ENCODE measurements at places on chromosomes 5 and 9.

DNA sequence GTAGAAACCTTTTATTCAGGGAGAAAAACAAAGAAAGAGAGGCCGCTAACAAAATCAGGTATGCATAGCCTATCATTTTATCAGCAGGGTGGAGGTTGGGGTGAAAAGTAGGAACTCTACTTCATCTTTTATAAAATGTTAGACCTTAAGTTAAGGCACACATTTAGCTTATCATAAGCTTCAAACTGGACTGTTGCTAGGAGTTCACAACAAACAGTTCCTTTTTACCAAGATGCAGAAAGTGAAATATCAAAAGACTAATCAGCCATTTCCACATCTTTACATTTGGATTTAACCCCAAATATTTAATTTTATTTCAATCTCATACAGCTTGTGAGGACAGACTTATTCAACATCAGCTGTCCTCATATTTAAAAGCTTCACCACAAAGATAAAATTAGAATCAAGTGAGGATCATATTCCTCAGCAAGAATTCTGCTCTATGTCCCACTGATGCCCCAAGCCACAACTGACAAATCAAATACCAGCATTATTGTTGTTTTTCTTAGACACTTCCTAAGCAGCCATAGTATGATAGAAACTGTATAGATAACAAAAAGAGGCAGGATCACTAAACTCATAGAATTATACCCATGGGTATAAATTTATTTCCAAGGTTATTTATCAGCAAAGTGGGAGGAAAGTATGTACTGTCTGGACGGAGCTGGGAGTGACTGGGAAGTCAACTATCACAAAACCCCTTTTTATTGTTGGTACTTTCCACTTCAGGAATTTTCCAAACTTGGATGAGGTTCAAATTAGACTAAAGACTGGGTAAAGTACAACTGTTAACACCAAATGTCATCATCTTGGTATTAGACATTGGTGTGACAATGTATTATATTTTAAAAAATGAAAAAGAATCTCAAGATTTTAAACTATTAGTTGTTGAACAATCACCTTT is 29.9 kb upstream of the MYOT start:
- DNase-seq: no peak

- no peak for DNase-seq
Observed at GRCh38 chr9:80964914-80965313, 724.4 kb downstream of the TLE1 start.

- DNase-seq: no peak
Observed at GRCh38 chr5:91132550-91132949, 250.6 kb downstream of the ARRDC3 start.

GRCh38 chr5:163467682-163468081 is 7.2 kb downstream of the HMMR start:
- DNase-seq: no peak

DNA sequence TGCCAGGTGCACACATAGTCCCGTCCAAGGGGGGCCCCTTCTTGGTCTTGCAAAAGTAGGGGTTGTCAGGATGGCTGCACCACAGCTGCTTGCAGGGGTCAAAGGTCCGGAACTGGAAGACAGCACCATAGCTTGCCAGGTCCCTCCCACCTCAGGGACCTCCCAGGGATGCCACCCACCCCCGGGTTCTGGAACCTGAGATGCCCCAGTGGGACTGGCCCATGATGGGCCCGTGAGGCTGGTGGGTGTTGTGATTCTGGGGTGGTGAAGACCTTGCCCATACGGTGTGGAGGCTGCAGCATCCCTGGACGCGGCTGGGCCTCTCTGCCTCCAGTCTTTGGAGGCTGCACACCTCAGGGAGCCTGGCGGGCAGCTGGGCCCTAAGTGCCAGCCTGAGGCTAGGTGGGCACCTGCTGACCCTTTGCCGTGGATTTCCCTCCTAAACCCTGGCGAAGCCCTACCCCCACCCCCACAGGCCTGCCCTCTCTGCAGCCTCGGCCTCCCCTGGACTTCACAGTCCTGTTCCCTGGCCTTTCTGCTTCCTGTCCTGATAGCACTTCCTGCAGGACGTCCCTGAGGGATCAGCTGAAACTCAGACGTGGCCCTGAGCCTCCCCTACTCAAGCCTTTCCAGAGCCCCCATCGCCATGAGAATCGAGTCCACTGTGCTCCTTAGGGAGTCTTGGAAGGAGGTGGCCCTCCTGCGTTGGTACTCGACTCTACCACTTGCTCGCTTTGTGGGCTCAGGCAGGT is 92.1 kb downstream of the ZNF354C start:
- no peak for DNase-seq

DNA sequence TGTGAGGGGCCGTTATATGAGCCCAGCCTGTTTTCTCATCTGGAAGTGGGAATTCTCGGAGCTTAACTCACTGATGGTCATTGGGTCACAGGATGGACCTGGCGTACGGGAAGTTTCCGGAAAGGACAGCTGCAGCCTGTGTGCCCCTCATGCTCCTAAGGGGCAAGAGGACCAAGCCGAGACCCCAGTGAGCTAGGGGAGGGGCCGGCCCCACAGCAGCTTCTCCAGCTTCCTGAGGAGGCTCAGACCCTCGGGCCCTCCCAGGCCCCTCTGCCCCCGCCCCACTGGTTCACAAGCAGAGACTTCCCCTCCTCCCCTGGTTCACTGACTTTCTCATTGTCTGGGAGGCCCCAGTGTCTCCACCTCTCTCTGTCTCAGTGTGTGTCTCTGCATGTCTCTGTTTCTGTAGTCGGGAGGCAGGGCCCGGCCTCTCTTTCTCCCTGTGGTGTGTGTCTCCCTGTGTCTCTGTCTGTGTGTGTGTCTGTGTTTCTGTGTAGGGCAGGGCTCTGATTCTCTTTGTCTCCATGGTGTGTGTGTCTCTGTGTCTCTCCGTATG is 32.3 kb upstream of the FIBCD1 start:
- no peak for DNase-seq

GRCh38 chr5:156526081-156526925 is 199.3 kb downstream of the SGCD start:
- no peak for DNase-seq

DNA sequence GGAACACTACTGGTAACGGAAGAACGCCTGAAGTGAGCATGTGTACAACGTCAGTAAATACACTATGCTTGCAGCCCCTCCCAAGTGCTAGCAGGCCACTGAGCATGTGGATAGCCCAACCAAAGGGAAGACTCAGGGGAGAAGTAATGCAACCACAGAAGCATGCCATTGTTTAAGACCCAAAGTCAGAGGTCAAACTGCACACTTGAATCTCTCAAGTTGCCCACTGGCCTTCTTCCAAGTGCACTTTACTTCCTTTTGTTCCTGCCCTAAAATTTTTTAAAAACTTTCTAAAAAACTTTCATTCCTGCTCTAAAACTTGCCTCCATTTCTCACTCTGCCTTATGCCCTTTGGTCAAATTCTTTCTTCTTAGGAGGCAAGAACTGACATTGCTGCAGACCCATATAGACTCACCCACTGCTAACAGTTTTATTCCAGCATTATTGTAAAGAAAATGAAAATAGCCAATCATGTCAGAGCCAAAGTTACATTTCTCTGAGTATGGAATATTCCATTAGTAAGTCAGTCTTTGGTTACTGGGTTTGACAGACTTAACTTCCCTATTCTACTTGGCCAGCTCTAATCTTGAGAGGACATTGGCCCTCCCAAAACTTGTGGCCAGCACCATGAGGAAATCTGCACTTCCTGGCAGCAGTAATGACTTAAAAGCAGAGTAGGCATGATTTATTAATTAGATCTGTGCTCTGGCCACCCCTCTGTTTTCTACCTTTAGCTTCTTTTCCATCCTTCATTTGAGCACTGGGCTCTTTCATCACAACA is 76.9 kb downstream of the TSSK1B start:
- DNase-seq: no peak

DNA sequence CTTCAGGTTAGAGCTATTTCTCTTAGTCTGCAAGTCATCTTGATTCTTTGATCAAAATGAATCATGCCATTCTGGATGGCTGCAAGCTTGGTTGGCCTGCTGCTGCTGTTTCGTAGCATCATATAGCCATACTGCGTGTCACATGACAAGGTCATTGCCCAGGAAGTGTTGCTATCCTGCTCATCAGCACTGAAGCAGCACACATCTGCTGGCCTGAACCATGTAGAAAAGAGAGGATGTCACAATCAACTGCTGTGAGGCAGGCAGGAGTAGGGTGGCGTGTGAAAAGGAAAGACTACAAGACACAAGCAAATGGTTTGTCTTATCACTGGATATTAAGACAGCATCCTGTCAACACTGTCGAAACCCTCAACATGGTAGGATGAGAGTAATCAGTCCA is 376.7 kb upstream of the RORB start:
- DNase-seq: no peak

GRCh38 chr5:73370640-73371583 is 77.7 kb downstream of the FOXD1 start:
- DNase-seq: no peak

DNA sequence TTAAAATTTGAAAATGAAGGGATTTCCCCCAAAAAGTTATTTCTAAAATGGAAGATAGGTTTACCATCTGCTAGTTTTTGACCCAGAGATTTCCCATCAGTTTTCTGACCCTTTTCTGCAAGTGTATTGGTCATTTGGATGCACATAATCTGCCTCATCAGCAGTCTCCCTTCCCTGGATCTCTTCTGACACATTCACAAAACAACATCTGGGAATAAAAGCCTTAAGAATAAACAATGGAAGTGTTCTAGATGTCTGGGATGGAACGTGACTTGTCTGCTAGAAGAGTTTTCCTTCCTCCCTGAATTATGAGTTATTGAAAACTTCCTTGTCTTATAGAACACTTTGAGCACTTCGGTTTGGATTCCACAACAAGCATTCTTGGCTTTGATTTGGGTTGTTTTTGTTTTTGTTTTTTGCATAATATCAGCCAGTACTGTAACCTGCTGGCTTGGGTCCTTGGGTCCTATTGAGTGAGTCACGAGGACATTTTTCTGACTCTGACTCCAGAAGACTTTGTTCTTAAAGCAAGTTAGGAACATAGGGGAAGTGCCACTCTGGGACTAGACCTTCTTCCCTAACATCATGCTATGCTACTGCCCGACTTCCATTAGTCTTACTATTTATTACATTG is 18.2 kb upstream of the ESM1 start:
- no peak for DNase-seq

DNA sequence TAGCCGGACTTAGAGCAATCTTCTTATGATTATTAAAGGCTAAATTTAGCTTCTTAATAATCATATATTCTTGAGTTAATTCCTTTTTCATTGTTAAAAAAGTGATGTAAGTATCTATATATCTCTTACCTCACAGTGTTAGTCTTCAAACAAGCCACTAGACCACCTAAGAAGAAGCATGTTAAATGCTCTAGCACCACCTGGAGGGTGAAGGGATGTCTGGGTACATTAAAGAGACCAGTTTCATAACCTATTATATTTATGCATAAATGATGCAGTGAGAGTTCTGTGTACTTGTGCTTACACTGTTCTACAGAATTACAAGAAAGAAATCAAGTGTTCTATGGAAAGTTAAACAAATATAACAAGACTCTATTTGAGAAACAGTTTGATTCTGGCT is 55.9 kb upstream of the SLCO6A1 start:
- DNase-seq: no peak

DNA sequence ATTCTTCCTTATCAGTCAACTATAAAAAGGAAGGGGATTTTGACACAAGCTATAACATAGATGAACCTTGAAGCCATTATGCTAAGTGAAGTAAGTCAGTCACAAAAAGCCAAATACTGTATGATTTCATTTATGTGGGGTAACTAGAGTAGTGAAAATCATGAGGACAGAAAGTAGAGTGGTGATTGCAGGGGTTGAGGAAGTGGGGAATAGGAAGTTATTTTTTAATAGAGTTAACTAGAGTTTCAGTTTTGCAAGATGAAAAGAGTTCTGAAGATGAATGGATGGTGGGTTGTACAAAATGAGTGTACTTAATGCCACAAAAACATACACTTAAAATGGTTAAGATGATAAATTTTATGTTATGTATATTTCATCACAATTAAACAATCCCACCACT is 65.4 kb upstream of the FAM174A start:
- no peak for DNase-seq

DNA sequence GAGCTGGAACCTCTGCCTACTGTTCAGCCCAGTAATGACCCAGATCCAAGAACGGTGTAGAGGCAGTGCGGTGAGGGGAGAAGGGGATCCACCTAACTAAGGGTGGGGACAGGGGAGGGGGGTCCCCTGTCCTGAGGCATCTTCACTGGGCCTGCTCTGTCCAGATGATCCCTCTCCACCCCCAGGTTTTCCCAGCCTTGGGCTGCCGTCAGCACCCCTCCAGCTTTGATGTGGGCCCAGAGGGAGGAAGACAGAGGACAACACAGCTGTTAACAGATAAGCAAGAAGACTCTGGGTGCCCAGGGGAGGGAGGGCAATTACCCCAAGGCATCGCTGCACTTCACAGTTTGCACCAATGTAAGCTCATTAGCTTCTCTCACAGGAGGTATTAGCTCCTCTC is 19.3 kb downstream of the BICD2 start:
- no peak for DNase-seq

DNA sequence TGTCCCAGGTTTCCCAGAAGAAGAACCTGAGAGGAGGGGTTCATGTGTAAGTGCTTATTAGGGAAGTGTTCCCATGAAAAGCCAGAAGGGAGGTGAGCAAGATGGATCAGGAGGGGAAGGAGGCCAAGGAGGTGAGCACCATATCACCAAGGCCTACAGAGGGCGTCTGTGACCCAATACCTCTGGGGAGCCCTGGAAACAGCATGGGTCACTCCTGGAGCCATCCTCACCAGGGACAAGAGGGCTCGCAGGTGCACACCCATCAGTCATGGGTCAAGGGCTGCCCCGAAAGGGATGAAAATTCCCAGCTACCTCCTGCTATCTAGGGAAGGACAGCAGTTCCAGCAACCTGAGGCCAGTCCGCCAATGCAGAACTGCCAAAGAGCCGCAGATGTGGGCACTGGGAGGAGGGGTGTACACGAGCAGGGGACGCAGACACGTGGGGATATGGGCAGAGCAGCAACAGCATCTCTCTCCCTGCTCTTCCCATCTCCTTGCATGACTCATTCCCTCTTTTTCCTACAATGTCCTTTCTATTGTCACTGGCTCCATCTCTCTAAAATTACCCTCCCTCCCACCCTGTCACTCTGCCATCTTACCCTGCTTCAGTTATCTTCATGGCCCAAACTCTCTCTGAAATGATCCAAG is 167.6 kb upstream of the FSTL4 start:
- DNase-seq: no peak

- DNase-seq: no peak
Observed at GRCh38 chr9:16257604-16258003, 612.9 kb downstream of the BNC2 start.

- DNase-seq: no peak
Observed at GRCh38 chr5:172638209-172638768, 2.8 kb upstream of the NEURL1B start.

- no peak for DNase-seq
Observed at GRCh38 chr9:92634712-92635605, 35.0 kb downstream of the IPPK start.

- no peak for DNase-seq
Observed at GRCh38 chr5:73654171-73654811, 28.3 kb downstream of the ARHGEF28 start.

- DNase-seq: no peak
Observed at GRCh38 chr5:148641735-148642134, 12.6 kb downstream of the HTR4 start.

- no peak for DNase-seq
Observed at GRCh38 chr5:91058575-91058974, 324.5 kb downstream of the ARRDC3 start.
